ENCODE measurements at places on chromosomes 7 and 10.

DNA sequence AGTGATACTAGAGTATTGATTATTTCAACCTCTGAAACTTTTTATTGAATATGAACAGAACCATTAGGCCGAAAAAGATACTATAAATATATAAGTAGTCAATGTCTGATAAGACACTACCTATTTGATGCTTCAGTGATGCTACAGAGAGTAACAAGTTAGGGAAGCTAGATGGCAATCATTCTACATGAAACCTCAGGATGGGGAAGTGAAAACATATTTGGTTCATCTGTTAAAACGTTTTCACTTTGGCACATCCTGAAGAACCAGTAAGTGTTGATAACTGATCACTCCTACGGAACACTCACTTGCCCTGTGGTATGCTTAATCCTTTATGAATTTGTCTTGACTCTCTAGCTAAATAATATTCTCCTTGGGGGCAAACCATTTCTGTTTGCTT lies 1064.9 kb downstream of the NXPH1 start:
- DNase-seq: no peak

DNA sequence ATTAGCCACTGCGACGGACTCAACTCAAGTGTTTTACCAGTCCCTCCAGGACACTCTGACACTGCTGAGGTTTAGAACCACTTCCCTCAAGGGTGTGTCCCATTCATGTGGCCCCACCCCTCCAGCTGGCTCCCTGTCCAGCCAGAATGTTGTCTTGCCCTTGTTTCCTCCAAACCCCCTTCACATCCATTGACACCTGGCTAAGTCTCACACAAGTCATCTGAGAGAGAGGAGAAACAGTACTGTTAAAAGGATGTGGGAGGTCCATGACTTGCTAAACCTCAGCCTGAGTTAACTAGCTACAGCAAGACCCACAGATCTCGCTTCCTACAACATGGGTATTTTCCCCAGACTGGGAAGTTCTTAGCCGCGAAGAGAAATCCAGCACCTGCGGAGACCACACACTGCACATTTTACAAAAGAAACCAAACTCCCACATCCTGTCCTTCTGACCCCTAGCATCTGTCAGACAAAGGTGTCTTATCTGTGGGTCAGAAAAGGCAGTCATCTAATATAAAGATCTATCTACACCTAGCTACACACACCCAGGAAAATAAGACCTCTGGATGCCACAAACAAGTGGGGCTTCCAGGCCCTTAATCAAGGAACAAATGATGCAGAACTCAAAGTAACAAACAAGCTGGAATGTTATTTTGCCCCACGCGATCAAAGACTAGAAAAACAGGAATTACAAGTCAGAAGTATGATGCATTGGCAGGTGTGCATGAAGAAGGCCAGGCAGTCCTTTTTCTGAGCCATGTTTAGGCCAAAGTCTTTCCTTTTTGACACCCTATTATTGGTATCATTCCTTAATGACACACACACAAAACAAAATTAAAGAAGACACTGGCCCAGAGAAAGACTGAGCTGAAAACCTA lies 13.9 kb downstream of the OSBPL3 start:
- no peak for DNase-seq

GRCh38 chr10:63692220-63692896 lies 171.2 kb downstream of the REEP3 start:
- no peak for DNase-seq

DNA sequence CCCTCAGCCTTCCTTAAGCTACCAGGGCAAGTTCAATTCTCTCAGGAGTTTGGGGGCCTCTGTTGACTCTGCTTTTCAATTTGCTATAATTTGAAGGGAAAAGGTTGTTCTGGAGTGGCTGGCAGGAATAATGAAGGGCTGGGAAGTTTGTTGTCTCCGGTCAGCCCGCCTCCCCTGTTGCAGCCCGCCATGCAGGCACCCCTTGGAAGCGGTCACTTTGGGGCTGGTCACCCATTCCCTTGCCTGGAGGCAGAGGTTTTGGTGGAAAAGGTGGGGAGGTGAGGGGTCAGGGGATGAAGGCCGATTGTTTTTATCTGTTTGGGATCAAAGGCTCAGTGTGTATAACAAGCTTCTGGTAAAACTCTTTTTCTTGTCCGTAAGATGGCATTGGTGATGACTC lies 79.1 kb downstream of the GRK5 start:
- no peak for DNase-seq

DNA sequence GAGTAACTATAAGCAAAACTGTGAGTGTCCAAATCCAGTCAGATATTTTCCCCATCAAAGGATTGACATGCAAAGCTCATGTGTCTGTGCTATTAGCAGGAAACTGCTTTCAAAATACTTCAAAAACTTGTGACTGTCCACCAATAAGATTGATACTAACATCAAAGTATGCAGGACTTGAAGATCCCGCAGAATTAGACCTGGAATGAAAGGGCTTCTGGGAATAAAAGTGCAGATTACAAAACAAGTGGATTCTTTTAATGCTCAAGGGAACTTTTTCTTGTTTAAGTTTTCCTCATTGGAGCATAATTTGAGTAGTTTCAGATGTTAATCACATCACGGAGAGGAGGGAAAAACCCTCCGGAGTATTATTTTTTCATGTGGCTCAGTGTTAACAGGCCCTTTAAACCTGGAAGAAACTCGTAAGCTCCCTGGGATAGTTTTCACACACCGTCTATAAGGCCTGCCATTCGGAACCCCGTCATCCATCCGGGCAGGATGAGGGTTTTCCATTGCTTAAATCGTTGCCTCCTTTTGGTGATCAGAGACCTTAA lies 33.9 kb upstream of the MKX start:
- no peak for DNase-seq

DNA sequence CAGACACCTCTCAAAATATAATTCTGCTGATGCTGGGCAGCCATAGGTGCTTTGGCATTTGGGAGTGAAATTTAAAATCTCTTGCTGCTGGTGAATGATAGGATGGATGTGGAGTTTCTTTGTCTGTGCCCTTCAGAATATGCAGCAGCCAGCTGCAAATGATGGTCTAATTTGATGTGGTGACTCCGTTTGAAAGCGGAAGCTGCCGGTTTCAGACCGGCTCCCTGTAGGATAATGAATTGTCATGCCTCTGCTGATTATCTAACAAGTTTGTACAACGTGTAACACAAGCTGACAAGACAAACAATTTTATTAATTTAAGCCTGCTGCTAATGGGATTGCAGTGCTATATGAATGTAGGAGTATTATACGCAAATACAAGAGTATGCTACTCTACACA lies 103.5 kb downstream of the SND1 start:
- DNase-seq: no peak

DNA sequence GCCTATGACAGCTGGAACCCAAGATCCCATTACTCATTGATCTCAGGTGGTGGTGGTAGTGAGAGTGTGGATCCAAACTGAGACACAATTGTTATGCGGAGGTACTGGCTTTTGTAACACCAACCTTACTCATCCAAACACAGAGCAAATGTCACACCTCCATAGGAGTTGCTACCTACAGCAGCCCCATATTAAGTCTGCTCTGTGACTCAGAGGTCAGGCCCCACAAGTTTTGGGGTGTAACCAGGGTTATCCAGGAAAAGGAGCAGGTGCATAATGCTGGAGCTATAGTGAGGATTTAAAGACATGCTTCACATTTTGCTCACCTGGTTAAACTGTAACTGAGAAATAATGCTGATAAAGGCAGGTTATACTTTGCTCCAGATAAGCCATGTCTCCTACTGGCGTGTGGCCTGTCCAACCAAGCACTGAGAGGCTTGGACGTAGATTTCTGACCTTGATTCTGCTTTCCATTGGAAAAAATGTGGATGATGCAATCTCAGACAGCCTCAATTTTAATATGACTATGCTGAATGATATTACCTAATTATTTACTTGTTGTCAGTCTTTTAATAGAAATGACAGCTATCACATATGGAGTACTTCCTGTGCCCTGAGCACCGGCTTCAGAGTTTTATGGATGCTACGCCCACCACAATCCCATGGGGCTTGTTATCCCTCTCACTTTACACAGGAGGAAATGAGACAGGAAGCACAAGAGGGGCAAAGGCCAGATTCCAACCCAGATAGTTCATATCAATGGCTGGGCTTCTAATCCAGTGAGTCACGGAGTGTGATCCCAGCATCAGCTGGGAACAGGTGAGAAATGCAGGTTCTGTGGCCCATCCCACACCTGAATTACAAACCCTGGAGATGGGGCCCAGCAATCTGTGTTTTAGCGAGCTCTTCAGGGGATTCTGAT lies 181.3 kb downstream of the CHN2 start:
- no peak for DNase-seq

DNA sequence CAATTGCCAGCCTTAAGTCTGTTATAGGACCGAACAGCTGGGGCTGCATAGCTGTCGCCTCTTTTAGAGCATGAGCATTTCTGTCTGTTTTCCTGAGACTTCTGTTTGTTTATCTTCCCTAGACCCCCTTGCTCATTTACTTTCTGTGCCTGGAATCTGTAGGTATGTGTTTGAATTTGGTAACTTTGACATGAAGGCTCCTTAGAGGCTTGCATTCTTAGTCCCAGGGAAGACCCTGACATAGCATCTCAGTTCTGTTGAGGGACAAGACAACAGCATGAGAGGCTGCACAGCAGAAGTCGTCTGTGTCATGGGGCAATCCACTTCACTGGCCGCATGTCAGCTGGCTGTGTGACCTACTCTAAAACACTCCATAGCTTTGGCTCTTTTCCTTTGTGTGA lies 58.7 kb downstream of the KLHDC10 start:
- no peak for DNase-seq

DNA sequence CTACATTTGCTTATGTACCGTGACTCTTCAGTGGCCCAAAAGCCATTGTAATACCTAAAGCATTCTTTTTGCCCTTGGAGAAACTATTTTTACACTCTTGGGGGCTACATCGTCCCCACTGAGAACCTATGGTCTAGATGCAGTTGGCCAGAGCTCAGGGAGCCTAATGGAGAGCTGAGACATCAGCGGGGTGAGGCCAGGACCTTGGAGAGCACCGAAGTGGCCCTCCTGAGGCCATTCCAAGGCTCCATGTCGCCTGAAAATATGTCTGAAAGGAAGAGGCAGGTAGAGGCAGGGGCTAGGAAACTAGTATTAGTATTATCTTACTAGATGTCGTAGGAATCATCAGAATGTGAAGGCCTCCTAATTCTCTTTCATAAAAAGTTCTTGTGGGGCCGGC lies 4.9 kb downstream of the PKD2L1 start:
- no peak for DNase-seq

DNA sequence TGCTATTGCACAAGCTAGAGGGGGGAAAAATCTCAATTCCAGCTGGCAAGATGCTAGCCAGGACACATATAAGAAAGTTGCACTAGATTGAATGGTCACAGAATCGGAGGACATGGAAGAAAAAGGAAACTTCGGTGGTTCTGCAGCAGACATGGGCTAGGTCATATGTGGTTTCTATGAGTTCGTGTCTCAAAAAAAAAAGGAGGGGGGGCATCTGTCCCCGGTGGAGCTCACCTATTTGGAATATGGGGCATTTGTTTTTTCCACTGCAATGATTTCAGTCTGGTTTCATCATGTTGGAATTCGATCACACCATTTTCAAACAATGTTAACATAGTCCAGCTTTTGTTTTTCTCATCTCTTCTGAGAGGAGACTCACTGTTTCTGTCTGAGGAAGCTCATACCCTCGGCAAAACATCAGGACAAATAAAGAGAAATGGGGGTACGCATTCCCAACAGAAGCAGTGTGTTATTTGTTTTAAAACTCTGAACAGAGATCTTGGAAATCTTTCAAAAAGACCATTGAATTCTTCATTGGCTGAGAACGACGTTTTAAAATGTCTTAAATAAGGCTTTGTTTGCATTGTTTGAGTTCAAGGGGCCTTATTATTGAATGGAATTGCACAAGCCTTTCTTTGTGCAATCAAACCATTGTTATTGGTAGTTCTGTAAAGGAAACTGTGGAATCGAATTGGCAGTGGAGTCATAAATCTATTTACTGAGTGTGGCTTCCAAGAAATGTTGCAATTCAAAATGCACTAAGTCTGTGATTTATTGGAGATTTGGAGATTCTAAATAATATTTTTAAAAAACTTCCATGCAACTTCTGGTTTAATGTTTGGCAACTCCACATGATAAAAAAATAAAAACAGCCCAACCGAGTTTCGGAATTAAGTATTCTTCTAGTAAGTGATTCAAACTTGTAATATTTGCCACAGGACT lies 173.2 kb downstream of the RTKN2 start:
- DNase-seq: no peak

DNA sequence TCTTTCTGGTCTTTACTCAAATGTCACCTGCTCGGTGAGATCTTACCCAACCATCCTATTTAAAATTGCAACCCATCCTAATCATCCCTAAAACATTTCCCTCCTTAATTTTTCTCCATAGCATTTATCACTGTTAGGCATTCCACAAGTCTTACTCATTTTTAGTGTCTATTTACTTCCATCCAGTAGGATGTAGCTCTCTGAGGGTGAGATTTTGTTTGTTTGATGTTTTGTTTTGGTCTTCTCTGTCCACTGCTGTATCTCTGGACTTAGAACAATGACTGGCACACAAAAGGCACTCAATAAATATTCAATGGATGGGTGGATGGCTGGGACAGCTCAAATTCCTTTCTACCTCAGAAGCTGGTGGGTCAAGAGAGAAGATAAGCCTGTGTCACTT lies 15.8 kb upstream of the DUSP5 start:
- DNase-seq: no peak

- no peak for DNase-seq
These were observed 177.0 kb upstream of the AKR1E2 start for GRCh38 chr10:4648999-4649398.
